Activated T-cell treated with anti-CD3 and anti-CD28 coated beads for 24 hours (primary cell): ENCODE measurements at places on chromosomes 7 and 10.

DNA sequence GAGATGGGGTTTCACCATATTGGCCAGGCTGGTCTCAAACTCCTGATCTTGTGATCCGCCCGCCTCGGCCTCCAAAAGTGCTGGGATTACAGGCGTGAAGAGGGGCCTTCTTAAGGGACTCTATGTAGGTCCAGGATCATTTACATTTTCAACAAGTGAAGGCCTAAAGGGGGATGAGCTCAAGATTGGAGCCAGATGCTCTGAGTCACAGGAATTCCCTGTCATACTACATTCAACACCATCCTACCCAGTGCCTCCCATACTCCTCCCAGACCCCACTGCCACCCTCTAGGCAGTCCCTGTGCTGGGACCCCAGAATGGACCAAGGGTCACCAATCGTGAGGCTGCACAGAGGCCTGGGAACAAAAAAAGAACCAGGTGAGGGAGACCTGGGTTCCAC, 29.9 kb downstream of the CYTH3 start:
- DNase-seq = no peak

DNA sequence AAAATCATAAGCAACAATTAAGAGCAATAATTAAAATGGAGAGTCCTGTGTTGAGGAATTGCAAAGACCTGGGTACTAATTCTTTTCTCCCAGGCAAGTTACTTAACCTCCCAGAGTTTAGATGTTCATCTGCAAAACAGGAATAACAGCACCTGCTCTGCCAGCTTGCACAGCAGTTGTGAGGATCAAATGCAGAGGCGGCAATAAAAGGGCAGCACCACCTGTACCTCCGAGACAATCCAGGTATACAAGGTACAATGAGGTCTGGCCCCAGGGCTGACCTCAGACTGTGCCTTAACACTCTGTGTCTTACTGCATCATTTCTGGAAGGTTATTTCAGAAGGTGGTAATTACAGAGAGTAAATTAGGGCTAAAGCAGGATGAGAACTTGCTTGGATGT, 14.5 kb upstream of the FAM204A start:
- no peak for DNase-seq

DNA sequence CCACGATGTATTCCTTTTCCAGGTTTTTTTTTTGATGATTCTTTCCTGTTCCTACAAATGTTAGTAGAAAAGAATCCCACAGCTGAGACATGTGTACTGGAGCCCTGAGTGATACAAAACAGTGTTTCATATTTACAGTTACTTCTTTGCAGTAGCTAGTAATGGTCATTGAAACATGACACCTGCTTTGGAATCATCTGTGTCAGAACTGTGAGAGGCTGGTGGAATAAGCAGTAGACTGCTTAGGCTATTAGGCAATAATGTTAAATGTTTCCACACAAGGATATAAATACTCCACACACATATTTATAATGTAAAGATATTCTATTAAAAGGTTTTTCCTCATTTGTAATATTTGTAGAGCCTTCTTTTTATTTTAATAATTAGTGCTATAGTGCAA, 394.0 kb downstream of the THSD7A start:
- DNase-seq = no peak

DNA sequence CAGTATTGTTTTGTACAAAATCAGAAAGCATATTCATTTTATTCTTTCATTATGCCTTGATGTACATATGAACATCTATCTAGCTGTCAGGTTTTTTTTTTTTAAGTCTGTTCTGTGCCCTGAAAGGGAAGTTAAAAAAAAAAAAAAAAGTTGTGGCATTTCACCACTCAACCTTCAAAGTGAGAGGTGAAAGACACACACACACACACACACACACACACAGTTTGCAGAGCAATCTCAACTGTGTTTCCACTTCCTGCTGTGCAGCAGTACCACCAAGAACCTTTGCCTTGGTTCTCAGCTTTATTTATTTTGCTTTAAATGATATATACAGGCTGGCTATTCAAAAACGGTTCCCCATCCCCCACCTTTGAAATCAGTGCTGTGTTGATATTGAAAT, 955.6 kb downstream of the GATA3 start:
- DNase-seq = no peak

DNA sequence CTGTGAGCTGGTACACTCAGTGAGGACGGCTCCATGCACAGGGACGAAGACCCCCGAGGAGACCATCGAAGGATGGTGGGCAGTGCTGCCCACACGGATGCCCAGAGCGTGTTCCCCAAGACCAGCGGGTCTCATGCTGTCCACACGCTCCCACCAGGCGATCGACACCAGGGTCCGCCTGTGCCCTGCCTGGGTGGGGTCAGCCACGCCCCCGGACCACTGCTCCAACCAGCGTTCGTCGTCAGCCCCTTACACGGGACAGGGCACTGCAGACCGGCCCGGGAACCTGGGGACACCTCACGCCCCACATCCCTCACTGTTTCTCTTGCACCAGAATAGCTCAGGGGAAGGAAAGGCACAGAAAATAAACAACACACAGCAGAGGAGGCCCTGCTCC, 223.5 kb downstream of the DNAJB6 start:
- no peak for DNase-seq

GRCh38 chr7:33701927-33702326, 203.4 kb upstream of the BMPER start:
- no peak for DNase-seq

- DNase-seq = no peak
These were observed 139.4 kb downstream of the KCND2 start for GRCh38 chr7:120412139-120413050.

DNA sequence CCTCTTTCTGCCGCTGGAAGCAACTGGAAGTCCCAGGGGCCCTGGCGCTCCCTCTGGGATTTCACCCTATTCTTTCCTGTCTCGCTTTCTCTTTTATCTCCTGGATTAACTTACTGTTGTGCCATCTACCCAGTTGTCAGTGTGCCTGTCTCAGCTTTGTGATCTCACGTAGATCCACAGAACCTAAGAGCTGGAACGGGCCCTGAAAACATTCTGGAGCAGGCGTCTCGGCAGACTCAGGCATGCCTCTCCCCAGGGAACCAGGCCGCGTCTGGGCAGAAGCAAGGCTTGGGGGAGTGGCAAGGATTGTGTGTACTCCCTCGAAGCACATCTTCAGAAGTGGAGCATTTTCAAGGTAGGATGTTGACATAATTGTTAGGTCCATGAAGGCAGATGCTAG, 87.2 kb downstream of the KCNMA1 start:
- no peak for DNase-seq

DNA sequence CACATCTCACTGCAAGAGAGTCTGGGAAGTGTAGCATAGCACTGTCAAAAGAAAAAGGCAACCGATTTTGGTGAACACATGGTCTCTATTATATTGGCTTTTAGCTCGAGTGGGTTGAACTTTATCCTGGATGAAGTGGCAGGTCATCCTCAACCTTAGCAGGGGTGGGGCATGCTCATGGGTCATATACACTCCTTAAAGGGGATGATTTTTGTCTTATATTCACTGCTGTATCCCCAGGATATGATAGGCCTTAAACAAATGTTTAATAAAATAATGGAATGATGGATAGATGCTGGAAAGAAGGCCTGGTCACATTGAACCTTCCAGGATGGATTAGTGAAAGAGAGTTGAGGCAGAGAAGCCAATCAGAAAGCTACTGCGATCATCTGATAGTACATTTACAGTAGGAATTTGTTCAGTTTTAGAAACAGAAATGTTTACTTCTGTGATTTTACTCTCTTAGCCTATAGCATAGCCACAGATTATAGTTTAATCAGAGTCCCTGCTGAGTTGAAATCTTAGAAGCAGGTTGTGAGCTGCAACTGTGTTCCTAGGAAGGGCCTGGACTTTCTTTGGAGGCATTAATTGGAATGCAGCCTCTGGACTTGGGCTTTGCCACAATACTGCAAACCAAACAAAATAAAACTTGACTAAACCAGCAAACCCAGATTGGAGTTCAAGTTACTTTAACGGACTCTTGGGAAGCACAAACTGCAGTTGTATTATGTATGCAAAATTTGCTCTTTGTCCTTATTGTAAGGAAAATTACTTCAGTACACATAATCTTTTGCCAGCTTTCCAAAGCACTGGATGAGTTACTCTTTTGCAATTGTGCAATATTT, 138.3 kb downstream of the BMPER start:
- no peak for DNase-seq

DNA sequence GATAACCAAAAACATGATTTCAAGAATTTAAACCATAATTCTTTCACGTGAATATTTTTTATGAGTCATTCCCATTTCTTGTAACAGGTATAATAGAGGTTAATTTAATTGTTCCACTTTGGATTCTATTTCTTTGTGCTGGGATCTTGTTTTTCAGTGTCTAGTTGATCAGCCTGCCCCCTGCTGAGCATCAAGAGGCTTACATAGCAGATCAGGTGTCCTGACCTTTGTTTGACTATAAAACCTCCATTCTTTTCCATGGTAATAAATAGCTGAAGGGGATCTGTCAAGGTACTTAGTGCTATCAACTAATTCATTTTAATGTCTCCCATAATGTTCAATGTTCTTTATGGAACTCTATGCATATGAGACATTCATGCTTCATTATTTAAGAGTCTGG, 4.9 kb downstream of the COL17A1 start:
- no peak for DNase-seq
